Natural killer cell treated with Interleukin-12 subunit alpha and Interleukin-12 subunit beta and Interleukin-15 and Interleukin-18, amount 100 ng/mL, for 72 hours (primary cell): ENCODE measurements at places on chromosomes 11 and 22. TPM values are rescaled to one million over a fixed set of nuclear protein-coding genes. Genes with fewer than 3 reads are reported as not detected.

The MUC6 gene
- total RNA-seq = not detected

The NFAM1 gene
- total RNA-seq = 0.19 TPM

The OR10D3 gene
- not detected for total RNA-seq

The MOGAT2 gene
- total RNA-seq = not detected

The OR52B2 gene
- 0.52 TPM for total RNA-seq

The ELFN2 gene
- total RNA-seq = 0.40 TPM

The NRGN gene
- total RNA-seq = 0.57 TPM

The PIH1D2 gene
- 0.48 TPM for total RNA-seq

The OR2AG1 gene
- not detected for total RNA-seq

The APOA1 gene
- not detected for total RNA-seq

The APOBEC3C gene
- 103 TPM for total RNA-seq

The UPB1 gene
- total RNA-seq = 0.84 TPM

The CABP4 gene
- 2.2 TPM for total RNA-seq

The ARHGAP20 gene
- total RNA-seq = not detected

The DGCR8 gene
- 60.1 TPM for total RNA-seq

The INSC gene
- total RNA-seq = 0.55 TPM

The OR52I1 gene
- not detected for total RNA-seq

The GAL3ST3 gene
- not detected for total RNA-seq

The MOV10L1 gene
- total RNA-seq = not detected
